ENCODE measurements at places on chromosomes 2 and 18. TPM values are rescaled to one million over a fixed set of nuclear protein-coding genes. Genes with fewer than 3 reads are reported as not detected.

- peak; percentile 68 for DNase-seq
Observed at GRCh38 chr18:3454365-3455089, 4.6 kb downstream of the TGIF1 start.

DNA sequence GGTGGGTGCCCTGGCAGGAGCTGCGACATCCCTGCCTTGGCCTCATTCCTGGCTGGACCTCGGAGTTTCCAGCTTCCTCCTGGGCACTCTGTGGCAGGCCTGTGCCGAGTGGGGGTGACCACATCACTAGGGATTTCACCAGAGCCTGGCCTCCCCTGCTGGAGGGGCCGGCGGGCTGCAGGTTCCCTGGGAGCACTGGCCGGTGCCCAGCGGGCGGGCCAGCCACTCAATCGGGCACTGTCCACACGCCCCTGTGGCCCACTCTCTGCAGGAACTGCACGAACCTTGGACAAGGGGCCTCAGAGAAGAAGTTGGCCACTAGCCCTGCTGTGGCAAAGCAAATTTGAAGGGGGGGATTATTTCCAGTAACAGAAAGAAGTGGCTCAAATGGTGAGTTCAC, 110.7 kb upstream of the APCDD1 start:
- no peak for DNase-seq

DNA sequence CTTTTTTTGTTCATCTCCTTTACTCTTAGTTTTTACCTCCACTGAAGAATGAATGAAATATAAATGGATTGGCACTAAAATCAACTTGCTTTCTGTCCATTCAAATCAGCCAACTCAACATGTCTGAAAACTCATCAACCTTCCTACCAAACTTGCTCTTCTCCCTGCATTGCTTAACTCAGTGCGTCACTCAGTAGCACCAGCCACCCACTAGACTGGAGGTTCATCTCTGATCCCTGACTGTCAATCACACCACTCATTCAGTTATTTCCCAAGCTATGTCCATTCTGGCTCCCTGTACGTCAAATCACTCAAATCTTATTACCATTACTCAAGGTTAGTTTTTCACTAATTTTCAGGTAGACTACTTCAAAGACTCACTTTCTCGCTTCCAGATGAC, 75.2 kb upstream of the RBMS1 start:
- no peak for DNase-seq

GDF7 gene
- polyA plus RNA-seq, result 2.6 TPM

DNA sequence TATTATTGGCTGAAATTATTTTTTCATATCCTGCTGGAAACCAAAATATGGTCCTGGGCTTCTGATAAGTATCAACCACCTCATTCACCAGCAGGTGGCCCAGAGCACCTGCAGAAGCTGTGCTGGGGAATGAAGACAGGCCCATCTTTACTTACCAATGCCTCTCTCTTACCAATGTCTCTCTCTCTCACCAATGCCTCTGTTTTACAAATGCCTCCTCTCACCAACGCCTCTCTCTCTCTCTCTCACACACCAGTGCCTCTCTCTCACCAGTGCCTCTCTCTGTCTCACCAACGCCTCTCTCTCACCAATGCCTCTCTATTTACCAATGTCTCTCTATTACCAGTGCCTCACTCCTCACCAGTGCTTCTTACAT, 2.3 kb upstream of the MAL start:
- no peak for DNase-seq

DNA sequence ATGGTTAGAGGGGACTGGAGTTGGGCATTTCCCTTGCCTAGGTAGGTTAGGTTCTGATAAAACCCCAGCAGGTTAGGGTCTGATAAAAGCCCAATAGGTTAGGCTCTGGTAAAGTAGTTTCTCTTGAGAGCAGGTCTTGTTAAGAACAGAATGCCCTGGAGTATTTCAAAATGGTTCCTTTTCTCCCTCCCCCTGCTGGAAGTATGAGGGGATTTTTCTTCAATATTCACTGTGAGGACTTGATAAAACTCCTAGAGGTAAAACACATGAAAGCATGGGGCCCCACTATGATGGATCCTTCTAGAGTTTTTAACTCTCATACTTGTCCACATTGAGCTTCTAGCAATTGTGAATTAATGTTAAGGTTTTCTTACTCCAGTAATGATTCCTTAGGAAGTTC, 27.6 kb downstream of the ANKAR start:
- no peak for DNase-seq

LBX2 gene
- polyA plus RNA-seq, result 3.1 TPM

DNA sequence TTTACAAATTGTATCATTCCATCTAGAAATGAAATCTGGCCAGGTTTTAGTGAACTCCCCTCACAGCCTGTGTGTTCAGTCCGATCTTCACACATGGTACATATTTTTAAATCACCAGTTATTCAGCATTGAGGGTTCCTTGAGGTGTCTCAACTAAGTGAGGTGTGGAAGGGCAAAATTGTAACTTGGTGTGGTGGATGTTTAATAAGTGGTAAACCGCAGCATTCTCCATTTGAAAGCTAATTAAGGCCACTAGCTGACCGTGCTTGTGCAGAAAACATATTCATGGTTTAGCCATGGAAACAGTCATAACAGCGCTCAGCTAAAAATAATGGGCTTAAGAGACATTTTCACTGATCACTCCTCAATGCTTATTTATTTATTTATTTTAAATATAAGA, 786.2 kb upstream of the FANCL start:
- DNase-seq, result no peak

BMP10 gene
- polyA plus RNA-seq, result not detected

DNA sequence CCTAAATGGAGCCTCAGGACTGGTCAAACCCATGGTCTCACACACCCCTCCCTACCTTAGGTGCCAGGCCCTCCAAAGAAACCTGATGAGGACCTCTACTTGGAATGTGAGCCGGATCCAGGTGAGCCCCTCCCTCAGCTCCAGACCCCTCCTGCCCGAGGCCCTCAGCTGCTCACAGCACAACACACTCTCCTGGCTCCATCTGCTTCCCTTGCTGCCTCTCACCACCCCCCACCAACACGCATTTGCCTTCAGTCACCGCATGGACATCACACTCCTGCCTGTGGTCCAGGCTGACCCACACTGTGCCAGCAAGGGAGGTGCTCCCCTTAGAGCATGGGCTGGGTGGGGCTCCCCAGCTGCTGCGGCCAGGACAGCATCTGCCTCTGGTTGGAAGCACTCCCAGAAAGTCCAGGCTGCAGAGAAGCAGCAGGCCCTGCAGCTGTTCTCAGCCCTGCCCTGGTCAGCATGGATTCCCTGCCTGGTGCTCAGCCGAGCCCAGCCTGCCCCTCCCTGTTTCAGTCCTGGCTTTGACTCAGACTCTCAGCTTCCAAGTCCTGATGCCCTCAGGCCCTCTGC, 15.1 kb downstream of the SH2D6 start:
- DNase-seq, result no peak

DNA sequence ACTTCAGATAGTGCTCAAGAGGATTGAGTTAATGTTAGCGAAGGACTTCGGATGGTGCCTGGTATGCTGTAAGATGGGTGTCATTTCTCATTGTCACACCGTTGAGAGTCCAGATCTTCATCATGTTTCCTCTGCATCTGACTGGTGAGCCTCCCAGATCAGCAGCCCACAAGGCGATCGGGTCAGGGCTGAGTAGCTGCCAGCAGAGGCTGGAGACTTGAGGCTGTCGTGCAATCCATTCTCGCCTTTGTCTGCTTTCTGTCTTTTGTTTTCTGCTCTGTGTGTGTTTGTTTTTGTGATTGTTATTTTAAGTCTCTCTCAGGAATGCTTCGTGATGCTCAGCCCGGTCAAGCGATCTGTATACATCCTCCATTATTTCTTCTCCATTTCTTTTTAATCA, 95.8 kb downstream of the TGOLN2 start:
- DNase-seq, result no peak

GRCh38 chr2:98935111-98935770, 784 bp downstream of the CRACDL start:
- no peak for DNase-seq

SLC23A3 gene
- polyA plus RNA-seq, result 22.3 TPM

GRCh38 chr2:9071032-9071431, 67.5 kb upstream of the MBOAT2 start:
- no peak for DNase-seq

MREG gene
- polyA plus RNA-seq, result 25.4 TPM

DOK1 gene
- 7.4 TPM for polyA plus RNA-seq

GRCh38 chr2:20576598-20577115, 74.2 kb downstream of the HS1BP3 start:
- no peak for DNase-seq
